ENCODE measurements at places on chromosomes 16 and 17.

DNA sequence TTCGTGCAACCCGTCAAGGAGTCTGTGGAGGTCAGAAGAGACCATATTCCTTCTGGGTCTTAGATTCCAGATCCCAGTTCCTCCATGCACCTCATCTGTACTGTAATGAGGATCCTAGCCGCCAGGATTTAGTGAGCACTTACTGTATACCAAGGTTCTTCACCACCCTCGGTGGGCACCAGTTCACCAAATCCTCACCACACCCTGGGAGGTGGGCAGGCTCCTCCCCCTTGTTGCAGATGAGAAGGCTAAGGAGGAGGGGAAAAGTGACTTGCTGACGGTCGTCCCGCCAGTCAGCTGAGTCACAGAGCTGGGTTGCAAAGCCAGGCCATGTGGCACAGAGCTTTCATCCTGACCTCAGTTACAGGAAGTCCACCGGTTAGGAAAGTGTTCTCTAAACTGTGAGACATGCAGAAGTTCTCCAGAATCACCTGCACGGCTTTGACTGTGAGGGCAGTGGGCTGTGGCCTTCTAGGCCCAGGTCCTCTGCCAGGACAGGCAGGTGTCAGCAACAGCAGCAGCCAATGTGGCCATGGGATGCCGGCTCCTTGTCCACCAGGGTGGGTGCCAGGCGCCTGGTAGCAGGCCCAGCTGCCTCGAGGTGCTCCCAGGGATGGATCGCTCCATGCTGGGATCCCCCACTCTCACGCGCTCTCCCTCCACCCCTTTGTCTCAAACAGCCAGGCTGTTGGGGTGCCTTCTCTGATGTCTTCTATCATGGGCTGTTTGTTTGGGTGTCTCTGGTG is 240.3 kb upstream of the GSE1 start:
- no peak for DNase-seq

DNA sequence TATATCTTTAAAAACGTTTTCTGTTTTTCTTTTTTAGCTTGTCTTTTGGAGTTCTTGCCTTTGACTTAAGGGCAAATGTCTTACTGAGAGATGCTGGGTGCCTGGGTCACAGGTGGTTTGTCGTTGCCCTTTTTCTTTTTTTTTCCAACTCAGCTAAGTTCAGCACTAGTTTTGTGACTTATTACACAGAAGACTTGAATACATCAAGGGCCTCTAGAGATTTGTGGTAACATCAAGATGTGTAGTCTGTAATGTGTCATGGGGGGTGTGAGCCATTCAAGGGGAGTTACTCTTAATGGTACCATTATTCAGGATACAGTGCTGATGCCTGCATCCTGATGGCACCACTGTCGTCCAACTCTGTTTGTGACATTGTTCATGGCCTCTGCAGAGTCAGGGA is 95.1 kb downstream of the PRKCA start:
- DNase-seq: no peak

DNA sequence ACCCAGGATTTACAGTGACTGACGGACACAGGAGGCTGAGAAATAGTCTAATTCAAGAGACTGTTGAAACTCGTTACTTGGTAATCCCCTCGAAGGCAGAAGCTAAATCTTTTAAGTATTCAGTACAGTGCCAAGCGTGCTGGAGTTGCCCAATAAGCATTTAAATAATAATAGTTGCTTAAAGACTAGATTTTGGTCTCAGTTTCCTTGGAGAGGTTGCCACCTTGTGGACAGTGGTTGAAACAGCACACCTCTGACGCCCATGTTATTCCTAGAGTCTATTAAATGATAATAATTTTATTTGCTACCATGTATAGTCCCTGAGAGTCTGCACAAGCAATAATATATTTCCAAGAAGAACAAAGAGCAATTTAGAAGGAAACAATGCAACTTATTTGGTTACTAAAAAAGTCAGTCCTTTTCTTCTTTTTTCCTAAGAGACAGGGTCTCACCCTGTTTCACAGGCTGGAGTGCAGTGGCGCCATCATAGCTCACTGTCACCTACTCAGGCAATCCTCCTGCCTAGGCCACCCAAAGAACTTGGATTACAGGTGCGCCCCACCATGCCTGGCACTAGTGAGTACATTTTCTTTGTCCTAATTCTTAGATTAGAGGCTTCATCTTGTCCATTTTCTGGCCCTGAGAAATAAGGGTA is 138.0 kb upstream of the NUDT7 start:
- peak; percentile 29 for DNase-seq

DNA sequence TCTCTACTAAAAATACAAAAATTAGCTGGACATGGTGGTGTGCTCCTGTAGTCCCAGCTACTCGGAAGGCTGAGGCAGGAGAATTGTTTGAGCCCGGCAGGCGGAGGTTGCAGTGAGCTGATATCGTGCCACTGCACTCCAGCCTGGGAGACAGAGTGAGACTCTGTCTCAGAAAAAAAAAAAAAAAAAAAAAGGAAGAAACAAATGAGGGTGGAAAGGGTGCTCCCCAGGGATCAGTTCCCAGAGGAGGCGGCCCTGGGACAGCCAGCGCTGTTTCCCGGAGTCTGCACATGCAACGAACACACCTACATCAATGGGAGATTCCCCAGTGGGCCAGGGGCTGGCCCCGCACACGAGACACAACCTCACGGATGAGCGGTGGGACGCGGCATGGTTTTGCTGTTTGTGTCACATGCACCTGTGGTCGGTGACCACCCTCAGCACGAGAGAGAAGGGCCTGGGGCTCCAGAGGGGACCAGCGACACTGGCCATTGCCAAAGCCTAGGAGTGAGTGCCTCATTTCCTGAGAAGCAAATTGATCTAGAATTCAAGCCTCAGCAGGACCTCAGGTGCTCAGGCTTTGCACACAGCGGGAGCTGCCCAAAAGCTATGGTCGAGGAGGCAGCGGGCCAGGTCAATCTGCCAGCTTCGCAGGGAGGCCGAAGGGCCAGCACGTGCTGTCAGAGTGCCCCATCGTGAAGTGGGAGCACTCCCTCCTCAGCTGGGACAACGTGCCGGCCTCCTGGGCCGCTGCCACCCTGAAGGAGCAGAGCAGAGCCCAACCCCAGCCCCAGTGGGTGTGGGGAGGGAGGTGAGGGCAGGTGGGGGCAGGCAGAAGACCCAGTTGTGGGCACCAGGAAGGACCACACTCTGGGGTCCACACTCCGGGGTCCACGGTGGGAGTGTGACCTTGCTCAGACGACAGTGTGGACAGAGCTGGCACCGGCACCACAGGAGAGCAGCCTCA is 13.8 kb upstream of the WDR45B start:
- DNase-seq: no peak

DNA sequence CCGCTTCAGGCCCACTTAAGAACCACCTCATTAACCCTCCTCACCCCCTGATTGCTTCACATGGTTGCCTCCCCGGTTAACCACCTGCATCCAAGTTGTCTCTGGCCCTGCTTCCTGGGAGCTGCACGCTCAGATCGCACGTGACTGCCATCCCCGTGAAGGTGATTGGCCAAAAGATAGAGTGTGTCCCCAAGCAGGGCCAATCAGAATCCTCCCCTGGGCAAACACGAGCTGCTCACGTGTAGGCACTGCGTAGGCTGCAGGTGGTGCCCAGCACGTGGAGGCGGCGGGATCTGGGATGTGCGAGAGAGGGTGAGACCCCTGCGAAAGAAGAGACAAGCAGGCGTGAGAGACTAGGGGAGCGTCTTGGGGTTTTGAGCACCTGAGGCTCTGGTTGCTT is 111.8 kb upstream of the CRHR1 start:
- no peak for DNase-seq

DNA sequence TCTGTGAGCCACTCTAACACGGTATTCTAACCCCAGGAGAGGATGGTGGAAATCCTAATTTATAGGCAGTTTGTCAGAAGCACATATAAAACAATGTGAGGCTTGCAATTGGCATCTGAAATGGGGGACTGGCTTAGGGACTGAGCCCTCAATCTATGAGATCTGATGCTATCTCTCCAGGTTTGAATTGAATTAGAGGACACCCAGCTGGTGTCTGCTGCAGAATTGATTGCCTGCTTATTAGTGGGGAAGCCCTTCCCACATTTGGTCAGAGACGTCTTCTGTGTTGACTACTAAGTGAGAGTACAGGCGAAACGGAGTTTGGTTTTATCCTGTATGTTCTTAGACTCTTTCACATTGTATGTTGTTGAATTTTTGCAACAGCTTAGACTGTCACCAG is 13.6 kb upstream of the TMIGD1 start:
- DNase-seq: no peak

GRCh38 chr17:57676543-57676942 is 68.6 kb downstream of the CCDC182 start:
- DNase-seq: no peak

GRCh38 chr16:88678224-88678979 is 7.9 kb downstream of the SNAI3 start:
- DNase-seq: no peak

DNA sequence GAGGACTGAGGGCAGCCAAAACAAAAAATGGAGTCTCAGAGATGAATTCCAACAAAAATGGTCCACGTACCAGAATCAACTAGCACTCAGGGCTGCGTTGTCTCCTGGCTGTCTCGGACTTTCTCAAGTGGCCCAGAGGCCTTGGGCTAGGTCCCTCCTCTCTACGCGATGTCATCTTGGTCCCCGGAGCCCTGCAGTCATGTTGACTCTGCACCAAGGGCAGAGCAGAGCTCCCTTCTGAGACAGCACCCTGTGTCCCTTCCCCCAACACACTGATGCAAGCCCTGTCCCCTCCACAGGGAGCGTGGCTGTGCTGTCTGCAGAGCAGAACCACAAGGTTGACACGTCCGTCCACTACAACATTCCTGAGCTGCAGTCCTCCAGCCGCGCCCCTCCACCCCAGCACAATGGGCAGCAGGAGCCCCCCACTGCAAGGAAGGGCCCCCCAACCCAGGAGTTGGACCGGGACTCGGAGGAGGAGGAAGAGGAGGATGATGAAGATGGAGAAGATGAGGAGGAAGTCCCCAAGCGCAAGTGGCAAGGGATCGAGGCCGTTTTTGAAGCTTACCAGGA is 20.8 kb downstream of the GINS2 start:
- no peak for DNase-seq

GRCh38 chr16:54431997-54432896 is 145.7 kb upstream of the IRX3 start:
- DNase-seq: no peak

DNA sequence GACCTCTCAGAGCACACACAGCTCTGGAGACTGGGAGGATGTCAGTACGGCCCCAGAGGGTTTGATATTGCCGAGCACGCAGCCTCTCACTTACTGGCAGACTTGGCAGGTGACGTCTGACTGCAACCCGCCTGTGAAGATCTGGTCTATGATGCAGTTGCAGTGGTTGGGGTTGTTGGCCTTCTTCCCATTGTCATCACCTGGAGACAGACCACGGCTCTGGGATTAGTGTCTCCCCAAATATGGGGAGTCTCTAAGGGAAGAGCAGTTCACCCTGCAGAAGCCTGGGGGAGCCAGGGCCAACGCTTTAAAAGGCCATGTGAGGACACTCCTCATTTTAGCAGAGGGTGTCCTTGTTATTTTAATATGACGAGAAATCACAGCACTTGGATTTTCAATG is 30.1 kb downstream of the USP22 start:
- no peak for DNase-seq

- DNase-seq: no peak
These were observed 9.6 kb downstream of the GALK1 start for GRCh38 chr17:75755205-75755901.

DNA sequence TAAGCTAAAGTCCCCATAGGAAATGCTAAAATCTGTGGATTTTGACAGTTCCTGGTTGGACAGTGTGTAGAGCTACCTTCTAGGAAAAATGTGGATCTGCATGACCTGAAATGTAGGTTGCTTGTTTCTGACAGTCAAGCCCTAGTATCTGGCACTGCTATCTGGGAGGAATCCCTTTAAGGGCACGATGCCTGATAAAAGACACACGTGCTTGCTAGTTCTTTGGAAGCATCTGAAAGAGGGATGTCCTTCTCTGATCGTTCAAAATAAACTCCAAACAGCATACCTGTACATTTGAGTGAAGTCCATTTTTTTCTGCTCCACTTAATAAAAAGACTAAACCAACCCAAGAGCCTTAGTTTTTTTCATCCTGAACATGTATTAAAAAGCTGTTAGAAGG is 101.3 kb downstream of the CDK5R1 start:
- DNase-seq: no peak

DNA sequence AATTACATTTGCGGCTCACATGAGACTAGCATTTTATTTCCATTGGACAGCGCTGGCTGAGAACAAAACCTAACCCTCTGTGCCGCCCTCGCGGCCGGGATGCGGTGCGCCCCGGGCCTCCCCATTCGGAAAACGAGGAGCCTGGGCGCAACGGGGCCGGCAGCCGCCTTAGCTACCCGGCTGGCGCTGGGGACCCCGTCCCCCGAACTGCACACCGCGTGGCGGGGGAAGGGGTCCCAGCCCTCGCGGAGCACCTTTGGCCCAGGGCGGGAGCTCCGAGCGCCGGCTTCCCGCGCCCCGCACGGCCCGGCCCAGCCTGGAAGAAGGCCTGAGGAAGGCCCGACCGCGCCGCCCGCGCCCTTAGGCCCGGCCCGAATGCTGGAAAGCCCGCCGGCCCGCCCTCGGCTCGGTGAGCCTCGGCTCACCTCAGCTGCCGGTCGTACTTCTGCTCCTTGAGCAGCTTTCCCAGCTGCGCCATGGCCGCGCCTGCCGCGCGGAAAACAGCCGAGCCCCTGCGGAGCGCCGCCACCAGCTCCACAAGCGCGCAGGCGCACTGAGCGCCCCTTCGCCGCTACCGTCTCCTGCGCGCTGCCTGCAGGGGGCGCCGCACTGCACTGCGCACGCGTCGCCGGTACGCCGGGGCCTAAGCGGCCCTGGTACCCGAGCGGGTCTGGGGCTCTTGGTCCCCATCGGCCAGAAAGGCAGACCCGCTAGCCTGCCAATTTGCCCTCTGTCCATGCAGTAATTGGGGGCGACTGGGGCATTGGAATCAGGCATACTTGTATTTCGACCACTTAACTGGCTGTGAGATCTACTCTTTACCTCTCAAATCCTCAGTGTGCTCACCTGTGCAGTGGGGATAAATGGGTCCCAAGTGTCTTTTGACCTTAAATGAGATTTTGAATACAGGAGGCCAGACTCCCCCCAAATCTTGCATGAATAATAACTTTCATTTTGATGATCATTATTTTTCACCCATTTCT is at the start of gene NAE1:
Gene NAE1 (minus strand): TSS at position 555 of the 983 bp plus-strand sequence. CDS start 77 bp downstream, at position 478.
- DNase-seq: peak; percentile 95

Measured in naive thymus-derived CD8-positive, alpha-beta T cell (primary cell).